ENCODE measurements at places on chromosomes 13 and 19. TPM values are rescaled to one million over a fixed set of nuclear protein-coding genes. Genes with fewer than 3 reads are reported as not detected.

TMEM238 gene
- total RNA-seq, result 2.9 TPM

AKAP11 gene
- total RNA-seq, result 62.2 TPM

ERFL gene
- total RNA-seq, result 0.27 TPM

TRAPPC5 gene
- total RNA-seq, result 58.0 TPM

PLPPR3 gene
- not detected for total RNA-seq

EXOC3L2 gene
- 4.9 TPM for total RNA-seq

NBEA gene
- 16.3 TPM for total RNA-seq

RNASEH2B gene
- total RNA-seq, result 45.7 TPM

KIR3DL1 gene
- total RNA-seq, result not detected

MCEMP1 gene
- total RNA-seq, result 2.6 TPM

NLRP11 gene
- not detected for total RNA-seq

OR10H5 gene
- total RNA-seq, result not detected

SKA3 gene
- total RNA-seq, result 1.2 TPM

ZNF439 gene
- total RNA-seq, result 12.7 TPM

ZNF230 gene
- 7.2 TPM for total RNA-seq

RASIP1 gene
- total RNA-seq, result 28.0 TPM

PRX gene
- total RNA-seq, result 801 TPM

METTL21C gene
- total RNA-seq, result not detected

NLRP5 gene
- total RNA-seq, result not detected

C13orf42 gene
- total RNA-seq, result not detected

ALOX5AP gene
- total RNA-seq, result 21.8 TPM

KLK12 gene
- total RNA-seq, result not detected
